Putamen (tissue), 1 donor: ENCODE measurements at places on chromosomes 11 and 22.

DNA sequence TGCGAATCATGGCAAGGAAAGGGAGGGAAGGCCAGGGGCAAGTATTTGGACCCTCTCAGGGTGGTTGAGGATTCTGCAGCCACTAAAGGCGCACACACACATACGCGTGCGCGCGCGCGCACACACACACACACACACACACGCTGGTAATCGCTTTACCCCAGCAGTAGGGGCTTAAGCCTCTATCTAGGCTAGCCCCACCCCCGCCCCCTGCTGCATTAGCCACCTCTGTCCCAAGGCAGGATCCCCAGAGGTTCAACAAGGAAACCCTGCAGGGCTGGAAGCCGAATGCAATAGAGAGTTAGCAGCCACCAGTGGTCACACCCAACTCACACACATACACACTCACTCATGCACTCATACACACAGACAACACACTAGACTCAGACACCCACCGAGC, 28.6 kb upstream of the ELFN2 start:
- DNase-seq: no peak

DNA sequence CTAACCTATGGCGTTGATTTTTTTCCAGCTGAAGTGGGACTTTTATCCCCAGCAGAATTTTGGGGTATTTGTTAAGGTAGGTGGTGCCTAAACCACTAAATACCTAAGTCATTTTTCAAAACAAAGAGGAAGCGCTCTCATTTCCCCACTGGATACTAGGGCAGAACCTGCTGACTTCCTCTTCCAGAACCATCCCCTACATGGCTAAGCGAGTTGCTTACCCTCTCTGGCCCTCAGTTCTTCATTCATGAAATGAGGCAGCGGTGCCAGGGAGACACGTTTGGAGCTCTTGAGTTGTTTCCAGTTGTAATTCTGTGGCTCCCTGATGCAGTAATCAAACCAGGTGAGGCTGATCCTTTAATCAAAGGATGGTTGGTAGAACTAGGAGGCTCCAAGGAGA, 10.0 kb upstream of the MTMR3 start:
- DNase-seq: no peak

DNA sequence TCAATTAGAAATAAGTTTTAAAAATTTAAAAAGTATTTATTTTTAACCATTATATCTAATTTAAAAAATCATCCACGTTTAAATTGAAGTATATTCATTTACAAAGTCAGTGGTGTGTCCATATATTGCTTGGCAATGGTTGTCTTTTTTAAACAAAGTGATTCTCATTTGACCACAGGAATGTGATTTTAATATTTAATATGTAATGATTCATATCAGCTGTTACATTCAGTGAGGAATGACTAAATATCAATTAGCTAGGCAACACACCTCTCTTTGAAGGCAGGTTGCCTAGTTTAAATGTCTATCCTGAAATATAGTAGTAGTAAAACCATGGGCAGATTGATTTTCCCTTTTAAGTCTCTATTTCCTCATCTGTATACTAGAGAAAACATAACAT, 392.2 kb upstream of the CCDC179 start:
- DNase-seq: no peak

GRCh38 chr22:49643466-49643865, 184.2 kb downstream of the BRD1 start:
- no peak for DNase-seq

GRCh38 chr22:29391546-29391945, 3.2 kb upstream of the AP1B1 start:
- no peak for DNase-seq

DNA sequence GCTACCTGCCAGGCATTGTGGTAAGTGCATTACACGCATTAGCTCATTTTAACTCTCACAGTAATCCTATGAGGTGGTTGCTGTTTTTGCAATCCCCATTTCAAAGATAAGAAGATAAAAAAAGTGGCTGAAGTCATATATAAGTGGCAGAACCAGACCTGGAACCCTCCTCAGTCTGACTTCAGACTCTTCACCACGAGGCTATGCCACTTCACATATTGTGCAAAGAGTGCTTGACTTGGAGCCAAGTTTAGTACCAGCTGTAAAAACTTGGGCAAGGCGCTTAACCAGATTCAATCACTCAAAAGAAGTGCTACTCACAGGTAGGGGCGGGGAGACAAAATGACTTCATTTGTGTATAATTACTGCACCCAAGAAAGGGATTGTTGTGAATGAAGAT, 15.3 kb downstream of the BPIFC start:
- no peak for DNase-seq

- DNase-seq: no peak
Observed at GRCh38 chr11:66879583-66879982, 22.7 kb downstream of the LRFN4 start.
